ENCODE measurements at places on chromosomes 11 and 22.

GRCh38 chr11:37459456-37459855, 861.4 kb upstream of the RAG2 start:
- DNase-seq, result no peak

- DNase-seq, result no peak
Observed at GRCh38 chr22:45805413-45805812, 133.8 kb downstream of the ATXN10 start.

- peak; percentile 80 for DNase-seq
Observed at GRCh38 chr11:68038718-68039525, at the start of gene TCIRG1. TCIRG1 (plus strand) TSS chr11:68039025; CDS start chr11:68041272, 2,247 bp downstream.

DNA sequence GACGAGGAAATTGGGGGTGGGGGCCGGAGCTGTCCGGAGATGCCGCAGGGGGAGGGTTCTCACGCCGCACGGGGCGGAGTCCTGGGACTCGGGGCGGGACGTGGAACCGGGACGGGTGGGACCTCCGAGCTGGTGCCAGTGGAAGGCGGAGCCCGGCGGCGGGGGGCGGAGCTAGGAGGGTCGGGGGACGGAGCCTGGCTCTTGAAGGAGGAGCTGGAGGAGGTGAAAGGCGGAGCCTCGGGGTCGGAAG, 271 bp downstream of the FKBP2 start:
- DNase-seq, result peak; percentile 99

DNA sequence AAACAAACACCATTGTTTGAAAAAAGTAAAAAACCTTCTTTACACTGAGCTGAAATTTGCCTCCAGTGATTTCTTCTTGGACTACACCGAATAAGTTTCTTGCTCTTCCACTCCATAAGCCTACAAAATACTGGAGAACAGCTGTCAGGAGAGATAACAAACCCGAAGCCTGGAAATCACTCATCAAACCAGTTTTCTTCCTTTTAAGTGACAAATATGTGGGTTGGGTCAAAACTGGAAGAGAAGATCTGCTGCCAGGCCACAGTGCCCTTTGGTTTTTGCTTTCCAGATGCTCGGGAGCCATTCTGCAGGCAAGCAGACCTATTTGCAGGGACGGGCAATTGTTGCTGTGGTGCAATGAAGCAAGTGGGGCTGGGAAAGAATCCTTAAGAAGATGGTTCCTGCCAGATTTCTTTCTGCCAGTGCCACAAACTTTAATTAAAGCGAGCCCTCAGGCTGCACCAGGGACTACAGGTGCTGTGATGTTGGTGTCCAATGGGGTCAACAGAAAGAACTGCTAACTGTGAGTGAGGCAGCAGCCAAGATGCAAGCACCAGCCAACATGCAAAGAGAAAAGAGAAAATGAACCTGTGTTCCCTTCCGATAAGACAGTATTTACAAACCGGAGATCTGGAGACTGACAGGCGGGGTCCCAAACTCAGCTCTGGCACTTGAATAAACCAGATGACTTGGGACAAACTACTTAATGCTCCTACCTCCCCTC, 44.8 kb upstream of the SMCO4 start:
- no peak for DNase-seq

GRCh38 chr11:46914363-46914762, 4.0 kb downstream of the LRP4 start:
- peak; percentile 77 for DNase-seq

DNA sequence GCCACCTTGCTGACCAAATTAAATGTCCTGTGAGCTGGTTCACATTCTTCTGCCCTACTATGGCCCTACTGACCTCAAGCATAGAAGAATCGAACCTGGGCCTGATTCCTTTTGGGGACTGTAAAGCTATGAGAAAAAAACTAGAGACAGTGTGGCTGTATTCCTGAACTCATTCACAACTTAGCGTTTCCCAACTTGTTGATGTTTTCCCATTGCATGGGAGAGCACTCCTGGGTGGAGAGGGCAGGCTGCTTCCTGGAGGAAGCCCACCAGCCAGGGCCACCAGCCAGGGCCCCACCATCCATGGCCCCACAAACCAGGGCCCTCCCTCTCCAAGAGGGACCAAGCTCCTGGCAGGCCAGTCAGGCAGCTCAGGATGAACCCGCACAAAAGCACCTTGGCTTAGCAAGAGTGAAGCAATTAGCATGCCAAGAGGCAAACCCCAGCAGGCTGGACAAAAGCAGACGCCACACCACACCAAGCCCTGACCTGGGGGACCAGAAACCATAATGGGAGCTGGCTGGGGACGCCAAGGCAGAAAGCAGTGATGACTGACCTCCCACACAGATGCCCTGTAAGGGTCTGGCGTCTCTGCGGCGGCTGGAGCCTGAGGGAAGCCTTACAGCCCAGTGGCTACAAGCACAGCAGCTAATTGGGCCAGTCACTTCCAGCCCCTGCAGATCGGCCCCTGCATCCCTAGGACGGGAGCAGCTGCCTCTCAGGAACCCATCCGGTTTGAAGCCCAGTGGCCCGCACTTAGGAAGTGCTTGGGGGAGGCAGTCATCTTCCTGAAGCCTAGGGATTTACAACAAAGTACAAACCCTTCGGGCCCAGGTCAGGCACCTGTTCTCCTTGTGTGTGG, 2.1 kb downstream of the CERK start:
- no peak for DNase-seq

GRCh38 chr22:47034905-47035419, 272.5 kb downstream of the TBC1D22A start:
- DNase-seq, result no peak

DNA sequence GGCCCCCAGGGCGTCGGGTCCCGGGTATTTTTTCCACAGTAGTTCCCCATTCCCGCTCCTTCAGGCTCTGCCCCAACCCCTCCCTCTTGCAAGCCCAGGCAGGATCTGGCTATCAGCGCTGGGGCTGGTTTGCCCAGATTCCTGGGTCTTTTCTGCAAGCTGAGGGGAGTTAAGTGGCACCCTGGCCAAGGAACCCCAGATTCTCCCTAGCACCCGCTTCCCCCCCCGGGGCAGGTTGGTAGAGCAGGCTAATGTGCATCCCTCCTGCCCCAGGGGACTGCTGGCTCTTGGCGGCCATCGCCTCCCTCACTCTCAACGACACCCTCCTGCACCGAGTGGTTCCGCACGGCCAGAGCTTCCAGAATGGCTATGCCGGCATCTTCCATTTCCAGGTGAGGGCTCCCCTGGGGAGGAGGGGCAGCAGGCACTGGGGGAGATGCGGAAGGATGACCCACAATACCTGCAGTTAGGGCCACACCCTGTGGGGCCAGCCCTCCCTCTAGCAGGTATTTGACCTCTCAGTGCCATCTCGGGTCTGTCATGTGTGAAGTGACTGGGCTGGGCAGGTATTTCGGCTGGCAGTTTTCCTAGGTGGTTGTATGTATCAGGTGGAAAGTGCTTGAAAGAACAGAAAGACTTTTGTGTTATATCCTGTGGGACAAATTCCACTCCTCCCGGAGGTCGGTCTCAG, 1.6 kb downstream of the CAPN1 start:
- no peak for DNase-seq

- no peak for DNase-seq
Observed at GRCh38 chr11:64752175-64752970, 7.4 kb downstream of the PYGM start.
